Pons (tissue), 1 donor: ENCODE measurements at places on chromosomes 7 and 10.

DNA sequence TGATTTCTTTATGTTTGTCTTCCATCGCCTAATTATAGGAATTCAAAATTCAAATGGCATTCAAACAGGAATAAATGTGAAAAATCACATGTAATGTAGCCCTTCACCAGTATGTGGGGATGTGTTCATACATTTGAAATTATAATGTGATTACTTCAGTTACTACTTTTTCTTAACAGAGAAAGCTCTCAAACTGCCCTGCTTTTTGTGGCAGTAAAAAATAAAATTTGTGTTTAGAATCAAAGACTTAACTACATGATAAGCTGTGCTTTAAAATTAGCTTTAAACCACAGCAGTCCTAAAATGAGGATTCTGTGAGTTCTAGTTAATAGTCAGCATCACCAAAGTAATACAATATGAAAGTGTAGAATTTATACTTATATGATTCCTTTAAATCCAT is 7.8 kb upstream of the HERC4 start:
- no peak for DNase-seq

DNA sequence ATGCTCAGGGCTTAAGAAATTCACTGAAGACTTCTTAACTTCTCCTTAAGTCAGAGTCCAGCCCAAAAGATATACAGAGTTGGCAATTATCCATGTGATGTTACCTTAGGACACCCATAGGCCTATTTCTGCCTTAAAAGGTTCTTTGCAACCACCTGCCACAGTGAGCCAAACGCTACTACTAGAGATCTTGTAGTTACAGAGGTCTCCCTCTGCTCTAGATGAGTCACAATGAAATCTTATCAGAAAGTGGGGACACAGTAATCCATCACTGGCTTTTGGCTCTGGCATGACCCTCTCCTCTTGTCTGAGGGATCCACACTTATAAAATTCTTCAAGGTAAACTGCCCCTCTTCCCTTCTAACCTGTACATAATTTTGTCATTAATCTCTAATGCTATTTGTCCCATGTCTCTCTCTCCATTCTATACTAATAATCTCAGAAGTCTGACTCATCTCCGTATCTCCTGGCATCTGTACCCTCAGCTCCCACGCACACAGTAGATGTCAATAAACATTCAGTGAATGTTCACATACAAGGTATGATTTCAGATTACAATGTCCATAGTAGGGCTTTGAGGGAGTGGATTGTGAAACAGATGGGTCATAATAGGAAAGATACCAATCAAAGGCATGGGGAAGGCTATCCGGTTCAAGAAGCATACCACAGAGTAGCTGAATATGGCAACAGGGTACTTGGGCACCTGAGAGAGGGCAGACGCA is 112.1 kb downstream of the SGMS1 start:
- no peak for DNase-seq

DNA sequence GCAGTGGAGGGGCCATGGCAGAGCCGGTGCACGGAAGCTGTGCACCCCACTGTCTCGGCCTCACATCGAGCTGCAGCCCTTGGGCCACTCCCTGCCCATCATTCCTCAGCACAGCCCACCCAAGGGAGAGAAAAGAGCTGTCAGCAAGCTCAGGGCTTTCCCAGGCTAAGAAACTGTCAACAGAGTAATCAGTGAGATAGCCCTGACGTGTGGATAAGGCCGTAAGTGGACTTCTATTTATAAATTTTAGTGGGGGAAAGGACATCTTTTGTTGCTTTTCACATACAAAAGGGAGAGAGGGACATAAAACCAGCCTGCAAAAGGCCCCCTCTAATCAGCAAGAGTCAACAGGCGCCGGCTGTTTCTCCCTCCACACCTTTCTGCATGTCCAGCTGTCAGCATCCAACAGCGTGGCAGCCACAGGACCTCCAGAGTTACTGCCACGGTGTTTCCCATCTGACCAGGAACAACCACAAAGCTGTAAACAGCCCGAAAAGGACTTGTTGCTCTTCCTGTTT is 56.8 kb upstream of the DDC start:
- no peak for DNase-seq

- no peak for DNase-seq
Measured at GRCh38 chr7:40786909-40787308, 652.1 kb downstream of the SUGCT start.

DNA sequence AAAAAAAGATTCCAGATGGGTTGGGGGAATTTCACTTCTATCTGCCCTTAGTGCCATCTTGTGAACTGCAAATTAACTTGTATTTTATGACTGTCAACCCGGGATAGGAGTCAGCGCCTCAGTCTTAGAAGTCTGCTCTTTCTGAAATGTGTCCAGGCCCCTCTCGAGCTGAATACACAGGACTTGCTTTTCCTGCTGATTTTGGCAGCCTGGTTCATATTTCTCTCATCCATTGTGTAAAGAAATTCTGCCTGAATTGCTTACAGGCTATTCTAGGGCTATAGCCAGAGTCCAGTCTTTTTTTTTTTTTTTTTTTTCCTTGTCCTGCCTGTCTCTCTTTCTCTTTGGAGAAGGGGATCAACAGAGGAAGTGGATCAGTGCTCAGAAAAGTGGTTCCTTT is 24.6 kb downstream of the GATA3 start:
- no peak for DNase-seq

GRCh38 chr7:155007947-155008346 is 5.0 kb upstream of the PAXIP1 start:
- DNase-seq = peak; percentile 9

DNA sequence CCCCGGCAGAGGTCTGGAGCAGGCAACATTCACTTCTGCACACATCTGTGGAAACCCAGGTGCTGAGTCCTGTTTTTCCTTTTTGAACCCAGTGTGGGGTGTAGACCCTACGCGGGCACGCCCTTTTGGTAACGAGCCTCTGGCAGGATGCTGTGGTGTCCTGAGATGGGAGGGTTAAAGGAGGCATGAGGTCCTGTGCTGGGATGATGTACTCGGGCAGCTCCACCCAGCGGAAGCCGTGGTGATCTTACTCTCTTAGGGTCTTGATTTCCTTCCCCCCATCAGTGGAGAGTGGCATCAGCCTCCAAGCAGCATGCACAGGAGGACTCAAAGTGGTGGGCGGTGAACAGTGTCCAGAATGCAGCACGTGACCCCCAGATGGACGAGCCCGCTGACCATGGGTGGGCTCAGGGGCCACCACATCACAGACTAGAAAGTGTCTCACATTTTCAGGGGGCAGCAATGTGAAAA is 148.6 kb downstream of the DNAJB6 start:
- DNase-seq = no peak

- no peak for DNase-seq
Measured at GRCh38 chr10:122348512-122348911, 26.0 kb upstream of the PLEKHA1 start.

DNA sequence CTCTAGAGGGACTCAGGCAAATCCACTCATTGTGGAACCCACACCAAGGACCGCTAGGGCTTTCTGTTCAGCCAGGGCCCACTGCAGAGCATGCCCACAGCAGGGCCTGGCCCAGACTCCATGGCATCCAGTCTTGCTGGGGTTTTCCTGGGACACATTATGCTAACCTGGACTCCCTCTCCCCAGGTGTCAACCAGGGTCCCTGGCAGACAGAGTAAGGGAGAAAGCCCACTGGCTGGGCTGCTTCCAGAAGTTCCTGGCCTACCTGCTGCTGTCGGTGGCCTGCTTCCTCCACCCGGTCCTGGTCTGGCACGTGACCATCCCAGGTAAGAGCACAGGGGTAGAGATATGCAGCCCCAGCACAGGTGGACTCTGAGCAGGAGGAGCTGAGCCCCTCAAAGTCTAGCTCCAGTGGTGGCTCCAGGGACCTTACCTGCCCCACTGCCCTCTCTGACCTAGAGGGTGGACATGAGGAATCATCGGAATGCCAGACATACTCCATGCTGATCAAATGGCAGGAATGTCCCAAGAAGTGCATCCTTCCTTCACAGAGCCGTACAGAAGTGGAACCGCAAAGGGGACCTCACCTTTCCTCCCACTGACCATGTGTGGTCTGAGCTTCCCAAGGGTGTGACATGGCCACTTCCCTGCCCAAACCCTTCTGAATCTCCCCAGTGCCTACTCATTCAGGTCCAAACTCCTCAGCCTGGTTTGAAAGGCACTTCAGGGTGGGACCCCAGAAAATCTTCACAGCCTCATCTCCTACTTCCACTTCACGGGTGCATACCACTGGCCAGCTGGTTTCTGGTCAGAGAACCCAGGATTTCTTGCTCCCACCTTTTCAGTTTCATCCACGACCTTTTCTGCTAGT is 22.5 kb downstream of the TMEM72 start:
- DNase-seq = no peak

- no peak for DNase-seq
Measured at GRCh38 chr7:17131983-17132655, 166.3 kb upstream of the AHR start.

GRCh38 chr7:5343884-5344283 is 61.1 kb downstream of the SLC29A4 start:
- DNase-seq = no peak

GRCh38 chr10:224571-224970 is 89.3 kb downstream of the ZMYND11 start:
- no peak for DNase-seq

DNA sequence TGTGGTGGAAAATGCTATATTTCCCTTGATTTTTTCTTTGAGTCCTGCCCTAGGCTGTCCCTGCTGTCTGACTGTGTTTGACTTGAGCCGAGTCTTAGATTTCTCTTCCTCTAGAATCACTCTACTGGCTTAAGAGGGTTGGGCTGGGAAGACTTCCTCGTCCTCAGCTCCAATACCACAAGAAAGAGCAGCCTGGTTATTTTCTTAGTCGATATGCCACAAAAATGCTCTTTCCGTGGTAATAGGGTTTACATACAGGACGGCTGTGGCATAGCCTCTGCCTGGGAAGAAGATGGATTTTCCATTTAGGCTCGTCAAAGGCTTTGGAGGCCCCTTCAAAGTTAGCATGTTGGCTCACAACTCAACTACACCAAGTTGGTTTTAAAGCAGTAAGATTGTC is 212.0 kb upstream of the IGFBP3 start:
- DNase-seq = no peak

- DNase-seq = no peak
Measured at GRCh38 chr7:92615861-92616260, 25.7 kb upstream of the FAM133B start.

DNA sequence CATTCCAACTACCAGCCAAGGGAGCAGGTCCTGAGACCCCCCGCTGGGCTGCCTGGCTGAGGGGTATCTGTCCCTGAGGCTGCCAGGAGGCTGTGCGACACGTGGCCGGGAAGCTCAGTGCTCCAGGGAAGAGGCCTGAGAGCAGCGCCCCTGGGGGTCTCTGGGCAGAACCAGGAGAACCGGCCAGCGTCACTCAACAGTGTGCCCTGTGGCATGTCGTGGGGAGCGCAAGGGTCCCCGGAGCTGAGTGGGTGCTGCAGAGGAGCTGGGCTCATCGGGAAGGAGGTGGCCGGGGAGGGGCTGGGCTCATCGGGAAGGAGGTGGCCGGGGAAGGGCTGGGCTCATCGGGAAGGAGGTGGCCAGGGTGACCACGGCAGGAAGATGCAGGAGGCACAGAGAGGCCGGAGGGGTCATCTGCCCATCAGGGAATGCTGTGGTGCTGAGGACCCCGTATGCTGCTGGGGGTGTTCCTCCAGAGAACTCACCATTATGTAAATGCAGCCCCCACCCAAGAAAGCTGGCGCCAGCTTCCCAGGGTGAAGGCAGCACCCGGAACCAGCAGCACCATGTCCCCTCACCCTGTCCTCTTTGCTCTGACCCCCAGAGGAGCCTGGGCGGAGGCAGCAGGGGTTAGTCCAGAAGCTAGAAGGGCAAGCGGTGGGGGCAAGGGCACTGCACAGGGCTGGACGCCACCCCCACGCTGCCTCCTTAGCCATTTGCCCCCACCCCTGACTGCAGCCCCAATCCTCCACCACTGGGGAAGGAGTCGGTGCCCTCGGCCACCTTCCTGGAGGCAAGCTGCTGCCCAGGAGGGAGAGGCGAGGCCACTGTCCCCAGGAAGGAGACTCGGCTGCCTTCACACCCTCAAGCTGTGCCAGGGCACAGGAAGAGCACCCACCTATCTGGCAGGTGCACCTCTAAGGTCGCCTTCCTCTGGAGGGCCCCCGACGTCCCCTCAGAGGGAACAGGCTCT is 33.3 kb downstream of the CALML3 start:
- no peak for DNase-seq

DNA sequence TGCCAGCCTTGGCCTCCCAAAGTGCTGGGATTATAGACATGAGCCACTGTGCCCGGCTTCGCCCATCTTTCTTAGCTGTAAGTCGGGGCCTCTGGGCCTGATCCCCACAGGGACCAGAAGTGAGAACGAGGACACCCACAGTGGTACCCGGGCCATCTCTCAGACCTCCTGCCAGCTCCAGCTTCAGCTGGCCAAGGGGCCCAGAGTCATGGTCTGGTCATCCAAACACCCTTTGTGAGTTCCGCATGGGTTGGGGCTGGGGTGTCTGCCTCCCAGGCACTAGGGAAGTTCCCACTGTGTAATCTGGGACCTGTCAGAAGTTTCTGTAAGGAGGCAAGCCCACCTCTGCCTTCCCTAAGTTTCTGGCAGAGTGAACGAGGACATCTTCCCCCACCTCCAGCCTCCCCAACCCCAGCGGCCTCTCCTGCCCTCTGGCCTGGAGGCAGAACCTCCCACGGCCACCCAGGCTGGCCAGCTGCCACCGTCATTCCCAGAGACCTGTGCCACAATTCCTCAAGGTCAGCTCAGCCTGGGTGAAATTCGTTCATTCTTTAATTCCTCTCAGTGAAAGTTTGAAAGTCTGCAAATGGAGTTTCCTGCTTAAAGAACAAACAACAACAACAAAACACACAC is 19.5 kb upstream of the FOXL3 start:
- no peak for DNase-seq

GRCh38 chr10:43273543-43273942 is 6.7 kb upstream of the RASGEF1A start:
- DNase-seq = no peak

GRCh38 chr7:140192620-140193019 is 15.8 kb upstream of the KDM7A start:
- DNase-seq = no peak

DNA sequence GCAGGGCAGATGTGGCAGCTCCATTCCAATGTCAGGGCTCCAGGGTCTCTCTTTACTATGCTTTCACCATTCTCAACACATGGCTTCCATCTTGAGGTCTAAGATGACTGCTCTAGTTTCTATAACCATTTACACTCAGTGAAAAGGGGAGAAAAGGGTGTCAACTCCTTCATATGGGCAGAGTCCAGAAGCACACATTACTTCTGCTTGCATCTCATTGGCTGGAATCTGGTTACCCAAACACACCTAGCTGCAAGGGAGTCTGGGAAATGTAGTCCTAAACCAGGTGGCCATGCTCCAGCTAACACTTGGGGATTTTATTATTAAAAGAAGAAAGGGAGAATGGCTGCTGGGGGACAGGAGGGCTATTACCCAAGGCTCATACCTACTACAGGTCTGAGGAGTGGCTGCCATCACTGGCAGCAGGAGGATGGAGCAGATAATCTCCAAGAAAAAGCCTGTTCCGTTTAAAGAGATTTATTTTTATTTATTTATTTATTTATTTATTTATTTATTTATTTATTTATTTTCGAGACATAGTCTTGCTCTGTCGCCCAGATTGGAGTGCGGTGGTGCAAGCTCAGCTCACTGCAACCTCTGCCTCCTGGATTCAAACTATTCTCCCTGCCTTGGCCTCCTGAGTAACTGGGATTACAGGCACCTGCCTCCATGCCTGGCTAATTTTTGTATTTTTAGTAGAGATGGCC is 29.1 kb upstream of the LBX1 start:
- DNase-seq = no peak

GRCh38 chr7:96614154-96614867 is 95.3 kb downstream of the SEM1 start:
- no peak for DNase-seq
